GM10248 (cell line): ENCODE measurements at places on chromosomes 2 and 18.

DNA sequence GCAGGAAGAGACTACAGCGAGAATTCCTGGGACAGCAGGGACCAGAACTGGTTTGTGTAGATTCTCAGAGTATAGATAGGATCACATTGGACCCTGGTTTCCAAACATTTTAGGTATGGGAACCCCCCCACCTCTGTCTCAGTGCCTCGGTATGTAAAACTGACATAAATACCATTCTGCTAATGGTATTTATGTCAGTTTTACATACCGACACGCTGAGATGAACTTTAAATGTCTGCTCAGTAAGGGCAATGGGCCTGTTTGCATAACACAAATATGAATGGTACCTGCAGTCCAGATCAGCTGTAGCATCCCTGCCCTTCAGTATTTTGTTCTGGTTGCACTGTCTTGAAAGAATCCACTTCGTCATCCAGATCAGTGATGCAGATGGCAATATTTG is 73.2 kb downstream of the WDSUB1 start:
- no peak for DNase-seq

GRCh38 chr2:176891105-176891504 is 321.5 kb upstream of the HNRNPA3 start:
- DNase-seq, result no peak

- no peak for DNase-seq
These were observed 158.2 kb upstream of the MYCN start for GRCh38 chr2:15782009-15782751.

DNA sequence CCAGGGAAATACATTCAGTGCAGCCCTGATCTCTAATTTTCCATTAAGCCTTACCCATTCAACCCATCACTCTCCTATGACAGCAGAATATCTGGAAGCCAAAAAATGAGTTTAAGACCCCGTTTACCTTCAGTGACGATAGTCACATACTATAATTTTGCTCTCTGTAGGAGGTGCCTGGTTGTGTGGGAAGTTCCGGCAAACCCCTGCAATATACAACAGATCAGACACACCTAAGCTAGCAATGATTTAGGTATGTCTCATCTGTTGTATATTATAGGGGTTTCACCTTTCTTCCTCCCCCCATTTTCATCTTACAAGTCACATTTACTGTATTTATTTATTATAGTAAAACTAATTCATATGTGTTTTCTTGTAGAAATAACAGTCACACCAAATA is 101.7 kb downstream of the DOCK10 start:
- no peak for DNase-seq

GRCh38 chr2:109257653-109258052 is 128.6 kb downstream of the SH3RF3 start:
- no peak for DNase-seq

DNA sequence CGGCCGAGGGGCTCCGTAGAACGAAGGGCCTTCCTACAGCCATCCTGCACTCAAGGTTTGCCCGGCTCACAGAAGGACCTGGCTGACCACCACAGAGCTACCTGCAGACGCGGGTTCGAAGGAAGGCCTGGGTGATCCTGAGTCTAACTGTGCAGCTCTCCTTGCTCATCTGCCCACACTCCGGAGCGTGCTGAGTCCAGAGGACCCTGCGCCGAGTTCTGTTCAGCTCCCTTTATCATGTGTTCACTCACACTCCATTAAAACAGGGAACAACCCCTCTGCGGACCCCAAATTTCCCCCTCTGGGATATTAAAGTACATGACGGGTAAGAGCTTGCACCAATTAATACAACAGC is 138.3 kb downstream of the PXDN start:
- no peak for DNase-seq

GRCh38 chr18:63444580-63444979 is 22.3 kb upstream of the VPS4B start:
- DNase-seq, result peak; percentile 24

GRCh38 chr2:10007435-10007834 is 35.9 kb upstream of the KLF11 start:
- no peak for DNase-seq

DNA sequence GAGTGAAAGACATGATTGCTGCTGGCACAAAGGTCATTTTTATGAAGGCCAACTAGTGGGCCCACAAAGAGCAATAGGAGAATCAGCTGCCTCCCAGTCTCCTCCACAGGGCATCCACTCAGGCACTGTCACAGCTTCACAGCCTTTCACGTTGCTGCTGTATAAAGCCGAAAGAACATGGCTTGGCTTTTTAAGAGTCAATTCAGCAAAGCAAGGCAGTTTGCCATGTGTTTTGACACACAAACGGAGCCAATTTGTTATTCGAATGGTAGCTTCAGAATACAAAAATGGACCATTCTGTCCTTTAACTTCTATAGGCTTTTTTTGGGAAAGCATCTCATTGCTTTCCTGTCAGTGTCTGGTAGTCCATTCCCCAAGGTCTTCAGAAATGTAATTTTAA is 283.4 kb upstream of the PARD3B start:
- DNase-seq, result no peak

DNA sequence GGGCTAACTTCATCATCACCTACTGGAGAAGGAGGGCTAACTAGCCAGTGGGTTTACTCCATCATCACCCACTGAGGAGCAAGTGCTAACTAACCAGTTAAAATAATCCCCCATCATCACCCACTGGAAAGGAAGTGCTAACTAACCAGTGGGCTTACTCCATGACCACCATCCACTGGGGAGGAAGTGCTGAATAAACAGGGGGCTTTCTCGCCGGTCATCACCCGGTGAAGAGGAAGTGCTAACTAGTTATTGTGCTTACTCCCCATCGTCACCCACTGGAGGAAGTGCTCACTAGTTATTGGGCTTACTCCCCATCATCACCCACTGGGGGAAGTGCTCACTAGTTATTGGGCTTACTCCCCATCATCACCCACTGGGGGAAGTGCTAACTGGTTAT is 124.4 kb upstream of the SALL3 start:
- DNase-seq, result no peak

- no peak for DNase-seq
These were observed 284.1 kb downstream of the PID1 start for GRCh38 chr2:228986961-228987360.

- DNase-seq, result no peak
These were observed 13.3 kb upstream of the ACTR2 start for GRCh38 chr2:65214361-65214760.

DNA sequence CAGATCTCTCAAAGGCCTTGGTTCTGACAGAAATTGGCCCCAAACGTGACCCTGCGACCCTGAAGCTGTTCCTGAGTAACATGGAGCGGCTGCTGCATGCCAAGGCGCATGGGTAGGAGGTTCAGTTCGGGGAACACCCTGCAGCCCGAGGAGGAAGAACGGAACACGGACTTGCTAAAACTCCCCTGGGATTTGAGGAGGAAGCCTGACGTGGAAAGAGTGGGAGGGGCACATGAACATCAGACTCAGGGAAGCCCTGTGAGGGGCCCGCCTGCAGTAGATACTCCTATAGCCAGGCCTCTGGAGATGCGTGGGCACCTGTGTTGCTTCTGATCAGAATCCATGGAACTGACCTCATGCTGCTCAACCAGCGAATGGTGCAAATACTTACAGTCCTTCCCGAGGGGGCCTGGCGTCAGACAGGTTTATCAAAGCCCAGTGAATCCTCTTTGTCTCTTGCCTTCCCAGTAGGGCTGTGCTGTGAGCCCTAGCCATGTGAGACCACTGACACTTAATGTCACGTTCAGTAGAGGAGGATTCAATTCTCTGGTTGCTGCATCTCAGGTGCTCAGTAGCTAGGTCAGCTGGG is 46.8 kb downstream of the IMPA2 start:
- DNase-seq, result peak; percentile 8

GRCh38 chr2:200172521-200172920 is 134.0 kb upstream of the SPATS2L start:
- no peak for DNase-seq

DNA sequence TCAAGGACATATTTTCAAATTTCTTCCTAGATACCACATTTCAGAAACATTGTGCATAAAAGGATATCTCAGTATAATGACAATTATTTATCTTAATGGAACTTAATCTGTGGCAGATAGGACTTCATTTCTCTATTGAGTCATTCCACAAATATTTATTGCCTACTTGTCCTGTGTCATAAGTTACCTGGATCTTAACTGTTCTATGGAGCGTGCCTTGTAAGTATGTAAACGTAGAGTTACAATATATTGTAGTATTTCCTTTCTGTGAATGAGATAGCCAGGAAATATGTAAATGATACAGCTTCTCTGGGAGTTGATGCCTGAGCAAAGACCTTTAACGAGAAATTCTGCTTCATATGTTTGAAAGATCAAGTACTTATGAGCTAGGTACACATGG is 2.5 kb downstream of the AGFG1 start:
- DNase-seq, result no peak

- DNase-seq, result no peak
These were observed 592.3 kb downstream of the TRIB2 start for GRCh38 chr2:13308989-13309388.

DNA sequence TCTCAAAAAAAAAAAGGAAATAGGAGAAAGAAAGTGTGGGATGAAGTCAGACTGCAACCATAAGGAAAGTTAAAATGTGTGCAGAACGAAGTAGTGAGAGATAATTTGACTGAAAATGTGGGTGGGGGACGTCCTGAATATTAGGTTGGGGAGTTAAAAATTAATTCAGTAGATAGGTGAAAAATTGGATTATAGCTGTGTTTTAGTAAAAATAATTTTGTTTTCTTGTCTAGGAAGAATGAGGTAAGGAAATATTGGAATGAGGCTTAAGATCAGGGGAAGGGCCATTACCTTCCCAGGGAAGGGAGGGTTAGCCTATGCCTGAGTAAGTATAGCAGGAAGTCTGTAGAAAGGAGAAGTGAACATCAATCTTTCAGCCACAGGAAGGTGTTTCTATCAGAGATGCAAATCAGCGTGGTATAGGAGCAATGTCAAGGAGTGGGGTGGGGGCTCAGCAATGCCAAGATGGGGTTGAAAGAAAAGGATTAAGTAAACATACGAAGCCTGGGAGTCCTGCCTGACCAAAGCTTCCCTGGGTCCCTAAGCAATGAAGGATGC is 250.9 kb downstream of the PIEZO2 start:
- DNase-seq, result no peak

GRCh38 chr2:241043581-241043980 is 45.2 kb downstream of the SNED1 start:
- DNase-seq, result no peak

DNA sequence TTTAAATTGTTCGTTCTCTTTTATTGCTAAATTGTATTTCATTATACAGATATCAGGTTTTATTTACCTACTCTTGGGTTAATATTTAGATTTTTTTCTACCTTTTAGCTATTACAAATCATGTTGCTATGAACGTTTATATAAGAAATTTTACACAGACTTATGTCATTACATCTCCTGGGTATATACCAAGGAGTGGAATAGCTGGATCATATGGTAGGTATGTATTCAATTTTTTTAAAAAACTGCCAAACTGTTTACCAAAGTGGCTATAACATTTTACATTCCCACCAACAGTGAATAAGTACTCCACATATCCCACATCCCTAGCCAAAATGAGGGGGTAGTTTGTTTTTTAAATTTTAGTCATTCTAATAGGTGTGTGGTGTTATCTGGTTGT is 32.3 kb upstream of the BAZ2B start:
- no peak for DNase-seq

DNA sequence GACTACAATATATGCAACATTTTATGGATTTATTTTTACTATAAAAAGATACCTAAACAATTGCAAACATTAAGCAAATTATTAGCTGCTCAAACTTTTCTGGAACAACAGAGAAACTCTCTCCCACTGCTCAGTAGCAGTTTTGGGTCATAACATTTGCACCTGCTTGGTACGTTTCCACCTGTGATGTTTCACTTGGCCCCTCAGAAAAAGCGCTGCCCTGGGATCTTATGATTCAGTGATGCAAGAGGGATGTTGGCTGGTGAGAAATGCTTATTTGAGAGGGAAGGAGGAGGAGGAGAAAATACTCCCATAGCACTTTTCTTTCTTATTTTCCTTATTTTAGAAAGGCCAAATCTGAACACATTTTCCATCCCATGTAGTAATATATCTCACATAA is 9.2 kb downstream of the IRS1 start:
- DNase-seq, result no peak

DNA sequence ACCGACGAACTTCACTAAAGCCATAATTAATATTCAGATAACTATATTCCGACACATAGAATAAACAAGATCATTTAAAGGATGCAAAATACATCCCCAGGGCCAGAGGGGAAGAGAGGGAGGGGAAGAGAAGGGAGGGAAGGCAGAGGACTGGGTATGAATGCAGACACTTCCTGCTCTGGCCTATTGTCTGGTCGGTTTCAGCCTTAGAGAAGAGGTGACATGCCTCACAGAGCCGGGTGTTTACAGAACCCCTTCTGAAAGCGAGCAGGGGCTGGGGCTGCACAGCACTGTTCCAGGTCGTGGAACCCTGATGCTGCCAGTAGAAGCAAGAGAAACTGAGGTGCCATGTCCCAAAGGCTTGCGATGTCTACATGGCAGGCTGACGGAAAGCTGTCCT is 31.0 kb downstream of the CELF4 start:
- no peak for DNase-seq

DNA sequence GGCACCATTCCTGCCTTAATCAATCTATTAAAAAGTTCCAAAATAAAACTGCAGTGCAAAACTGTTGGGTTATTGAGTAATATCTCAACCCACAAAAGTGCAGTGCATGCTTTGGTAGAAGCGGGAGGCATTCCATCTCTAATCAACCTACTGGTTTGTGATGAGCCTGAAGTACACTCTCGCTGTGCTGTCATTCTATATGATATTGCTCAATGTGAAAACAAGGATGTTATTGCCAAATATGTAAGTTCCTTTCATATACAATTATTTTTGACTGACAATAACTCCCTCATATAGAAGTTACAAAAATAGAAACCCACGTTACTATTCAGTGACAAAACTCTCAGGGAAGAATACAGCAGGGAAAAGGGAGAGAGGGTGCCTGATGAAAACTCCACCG is 43.0 kb downstream of the OSGEPL1 start:
- DNase-seq, result no peak

DNA sequence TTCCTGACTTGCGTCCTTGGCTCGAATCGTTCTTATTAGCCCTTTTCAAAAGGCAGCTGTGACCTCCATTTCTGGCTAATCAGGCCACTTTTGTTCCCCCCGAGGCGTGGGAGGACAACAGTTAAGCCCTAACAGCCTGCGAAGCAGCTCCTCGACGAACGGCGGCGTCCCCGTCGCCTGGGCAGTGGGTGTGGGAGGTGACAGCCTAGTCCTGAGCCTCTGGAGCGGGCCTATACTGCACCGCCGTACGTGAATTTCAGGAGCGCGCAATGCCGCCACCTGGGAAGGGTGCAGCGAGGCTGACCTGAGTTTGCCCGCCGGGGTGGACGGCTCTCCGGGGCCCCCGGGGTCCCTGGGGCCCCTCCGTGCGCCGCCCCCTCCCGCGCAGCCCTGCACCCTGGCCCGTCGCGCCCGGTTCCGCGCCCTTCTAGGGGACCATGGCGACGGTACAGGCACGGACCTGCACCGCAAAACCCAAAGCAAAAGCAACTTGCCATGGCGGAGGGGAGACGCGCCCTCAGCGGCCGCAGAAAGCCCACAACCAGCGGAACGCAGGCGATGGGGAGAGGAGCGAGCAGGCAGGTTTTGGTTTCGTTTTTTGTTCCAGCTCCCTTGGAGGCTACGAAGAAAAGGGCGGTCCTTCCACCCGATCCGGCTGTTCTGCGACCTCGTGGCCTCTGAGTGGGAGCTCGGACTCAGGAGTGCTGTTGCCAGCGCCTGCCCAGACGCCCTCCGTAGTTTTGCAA is at the start of gene RBM43:
Gene RBM43, minus strand, starts transcription at position 633 of the 746 bp plus-strand sequence. Its CDS starts 136 bp downstream, at position 497.
- DNase-seq, result peak; percentile 92
